Epithelial cell of umbilical artery (primary cell): ENCODE measurements at places on chromosomes 12 and 14. TPM values are rescaled to one million over a fixed set of nuclear protein-coding genes. Genes with fewer than 3 reads are reported as not detected.

C14orf180 gene
- not detected in 2 replicates for total RNA-seq

TTC9 gene
- total RNA-seq, result under 0.01 and 0.15 TPM in 2 replicates

SERPINA12 gene
- not detected in 2 replicates for total RNA-seq

FOXN4 gene
- not detected in 2 replicates for total RNA-seq

SYT1 gene
- 6.8 and 7.5 TPM in 2 replicates for total RNA-seq

BCAT1 gene
- total RNA-seq, result 255 and 256 TPM in 2 replicates

GPX2 gene
- not detected in 2 replicates for total RNA-seq

OR6C2 gene
- not detected in 2 replicates for total RNA-seq

SMCO2 gene
- not detected in 2 replicates for total RNA-seq

SLCO1C1 gene
- 0.46 and 0.65 TPM in 2 replicates for total RNA-seq

GPR162 gene
- total RNA-seq, result 9.4 and 9.7 TPM in 2 replicates

CNIH1 gene
- 92.2 and 92.3 TPM in 2 replicates for total RNA-seq

RDH5 gene
- total RNA-seq, result under 0.01 and 2.0 TPM in 2 replicates

SLC7A8 gene
- total RNA-seq, result 0.65 and 1.7 TPM in 2 replicates

PIWIL1 gene
- total RNA-seq, result not detected in 2 replicates

SMAGP gene
- total RNA-seq, result 6.2 and 7.4 TPM in 2 replicates

KRT77 gene
- total RNA-seq, result not detected in 2 replicates

CLSTN3 gene
- 27.6 and 34.3 TPM in 2 replicates for total RNA-seq

PDE3A gene
- total RNA-seq, result 56.8 and 62.0 TPM in 2 replicates

KITLG gene
- total RNA-seq, result 20.1 and 44.2 TPM in 2 replicates

GSKIP gene
- 42.6 and 46.4 TPM in 2 replicates for total RNA-seq

ADAM20 gene
- 0.32 and 1.1 TPM in 2 replicates for total RNA-seq

CCDC184 gene
- total RNA-seq, result under 0.01 and 0.76 TPM in 2 replicates

HOXC11 gene
- not detected in 2 replicates for total RNA-seq

SRGAP1 gene
- total RNA-seq, result 1.3 and 4.0 TPM in 2 replicates

KRT73 gene
- total RNA-seq, result not detected in 2 replicates

PGF gene
- total RNA-seq, result 378 and 418 TPM in 2 replicates

DYNC1H1 gene
- 359 and 396 TPM in 2 replicates for total RNA-seq

BCL2L14 gene
- not detected in 2 replicates for total RNA-seq

ENDOU gene
- total RNA-seq, result not detected in 2 replicates

CISTR gene
- not detected in 2 replicates for total RNA-seq

NOS1 gene
- not detected in 2 replicates for total RNA-seq

POTEM gene
- total RNA-seq, result not detected in 2 replicates

EPYC gene
- not detected in 2 replicates for total RNA-seq

CLECL1 gene
- not detected in 2 replicates for total RNA-seq

KNTC1 gene
- 28.9 and 37.4 TPM in 2 replicates for total RNA-seq

NTN4 gene
- 125 and 190 TPM in 2 replicates for total RNA-seq

RNASE11 gene
- not detected in 2 replicates for total RNA-seq

NTF3 gene
- total RNA-seq, result 0.32 TPM in 1 of 2 replicates, not detected in the other

MLXIP gene
- 10.7 and 10.9 TPM in 2 replicates for total RNA-seq

AQP2 gene
- not detected in 2 replicates for total RNA-seq

TRAF3 gene
- 27.3 and 40.4 TPM in 2 replicates for total RNA-seq

TSPAN9 gene
- 35.1 and 50.6 TPM in 2 replicates for total RNA-seq

ALKBH1 gene
- 11.2 and 13.6 TPM in 2 replicates for total RNA-seq

ARHGEF25 gene
- total RNA-seq, result 3.8 and 8.1 TPM in 2 replicates

GPR132 gene
- not detected in 2 replicates for total RNA-seq

SYNDIG1L gene
- not detected in 2 replicates for total RNA-seq

PTPRQ gene
- total RNA-seq, result not detected in 2 replicates

ANG gene
- 3.6 and 5.5 TPM in 2 replicates for total RNA-seq

SLC25A47 gene
- not detected in 2 replicates for total RNA-seq

TAS2R10 gene
- total RNA-seq, result 0.97 and 1.7 TPM in 2 replicates

C3AR1 gene
- total RNA-seq, result under 0.01 and 0.15 TPM in 2 replicates

ACIN1 gene
- total RNA-seq, result 57.5 and 65.7 TPM in 2 replicates

SIX4 gene
- total RNA-seq, result 4.4 and 4.9 TPM in 2 replicates
